ENCODE measurements at places on chromosomes 7 and 10.

- DNase-seq, result no peak
These were observed 44.3 kb upstream of the PPP1R17 start for GRCh38 chr7:31642681-31643115.

DNA sequence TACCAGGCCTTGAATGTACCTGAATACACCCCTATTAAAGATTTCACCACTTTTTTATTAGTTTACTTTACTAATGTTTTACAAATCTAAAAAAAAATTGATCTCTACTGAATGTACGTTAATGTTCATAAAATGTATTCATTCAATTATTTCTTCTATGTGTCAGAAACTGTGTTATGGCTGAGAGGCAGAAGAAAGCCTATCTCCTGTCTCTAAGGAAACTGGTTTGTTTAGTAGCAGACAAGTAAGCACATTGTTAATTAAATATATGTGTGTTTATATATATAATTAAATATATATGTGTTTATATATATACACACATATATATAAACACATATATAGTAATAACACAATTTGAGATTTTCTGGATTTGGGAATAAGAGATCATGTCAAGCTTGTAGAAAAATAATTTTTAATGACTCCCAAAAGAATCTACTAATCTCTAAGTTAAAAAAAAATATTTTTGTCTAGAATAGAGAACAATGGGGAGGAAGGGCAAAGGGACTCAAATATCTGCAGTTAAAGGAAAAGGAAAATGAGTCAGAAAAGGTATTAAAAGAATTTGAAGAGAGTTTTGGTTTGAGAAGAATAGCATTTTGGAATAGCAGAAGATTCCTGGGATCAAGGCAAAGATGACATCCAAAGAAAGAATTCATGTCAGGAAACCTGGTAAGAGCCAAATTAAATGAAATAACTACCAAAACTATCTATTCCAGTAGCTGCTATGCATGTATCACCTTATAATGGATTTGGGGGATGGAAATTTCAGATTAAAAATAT, 92.1 kb downstream of the CH25H start:
- no peak for DNase-seq

DNA sequence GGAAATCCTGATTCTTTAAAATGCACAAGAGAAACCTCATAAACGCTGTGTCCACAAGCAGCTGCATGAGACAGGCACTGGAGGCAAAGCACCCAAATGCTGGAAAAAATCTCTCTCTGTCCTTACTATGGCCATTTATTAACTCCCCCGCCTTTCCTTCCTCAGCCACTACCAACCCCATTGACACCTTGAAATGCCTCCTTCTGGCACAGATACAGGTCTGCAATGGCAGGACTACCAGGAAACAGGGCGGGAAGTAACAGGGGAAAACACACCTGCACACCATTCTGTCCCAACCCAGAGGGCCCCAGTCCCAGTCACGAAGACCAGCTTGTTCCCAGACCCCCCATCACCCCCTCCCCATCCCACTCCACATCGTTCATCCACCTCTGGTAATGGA, 224.3 kb downstream of the PARD3 start:
- DNase-seq, result no peak

DNA sequence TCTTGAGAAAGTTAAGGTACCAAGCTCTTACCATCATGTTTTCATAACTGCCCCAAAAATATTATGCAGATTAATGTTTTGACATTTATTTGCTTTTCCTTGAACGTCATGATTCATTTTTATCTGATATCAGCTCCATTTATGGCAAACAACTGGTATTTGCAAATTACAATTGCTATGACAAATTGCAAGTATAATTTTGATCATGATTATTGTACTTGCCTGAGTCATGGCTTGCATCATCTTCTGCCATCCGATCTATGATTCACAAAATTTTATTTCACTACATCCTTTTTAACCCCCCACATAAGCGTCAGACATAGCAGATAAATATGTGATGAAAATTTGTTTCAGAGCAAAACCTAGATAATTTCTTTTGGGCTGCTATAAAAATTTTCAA, 155.0 kb downstream of the STK31 start:
- peak; percentile 41 for DNase-seq

GRCh38 chr7:45509222-45509621, 64.9 kb upstream of the ADCY1 start:
- no peak for DNase-seq

GRCh38 chr10:109327266-109327665, 596.0 kb downstream of the XPNPEP1 start:
- DNase-seq, result no peak

DNA sequence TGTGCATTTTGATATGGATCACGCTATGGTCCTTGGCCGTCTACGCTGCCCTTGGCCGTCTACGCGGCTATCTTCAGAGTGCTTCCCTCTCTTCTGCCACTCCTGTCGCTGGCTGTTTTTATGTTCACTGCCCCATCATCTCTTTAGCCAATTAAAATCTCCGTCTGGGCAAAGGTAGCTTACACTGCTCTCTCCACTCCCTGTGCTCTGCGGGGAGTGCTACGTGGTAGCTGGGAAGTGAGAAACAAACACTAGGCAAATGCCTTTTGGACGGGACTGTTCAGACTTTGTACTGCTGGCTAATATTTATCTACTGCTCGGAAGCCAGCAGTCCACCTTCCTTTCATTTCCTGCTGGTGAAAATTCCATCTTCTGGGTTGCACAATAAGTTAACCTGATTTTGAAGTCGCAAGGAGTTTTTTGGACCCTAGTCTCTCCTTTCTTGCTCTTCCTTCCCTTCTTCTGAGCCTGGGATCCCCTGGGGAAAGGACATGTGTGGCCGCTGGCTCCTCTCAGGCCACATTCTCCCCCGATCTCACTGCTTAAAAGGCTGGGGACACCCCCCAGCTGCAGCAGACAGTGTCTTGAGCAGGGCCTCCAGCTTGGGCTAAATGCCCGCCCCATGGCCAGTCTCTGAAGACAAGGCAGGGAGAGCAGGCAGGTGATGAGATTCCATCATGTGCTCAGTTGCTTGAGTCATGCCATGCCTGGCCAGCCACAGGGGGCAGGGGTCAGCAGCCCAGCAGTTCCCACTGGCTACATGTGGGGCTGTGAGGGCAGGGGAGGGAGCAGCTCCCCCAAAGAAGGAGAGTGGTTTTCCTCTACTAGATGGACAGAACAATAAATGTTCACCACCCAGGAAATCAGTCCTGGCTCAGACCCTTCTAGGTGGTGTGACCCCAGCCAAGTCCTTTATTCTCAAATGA, 25.5 kb upstream of the RBM33 start:
- peak; percentile 80 for DNase-seq

- DNase-seq, result no peak
These were observed 527.7 kb upstream of the POM121L12 start for GRCh38 chr7:52507546-52508255.

DNA sequence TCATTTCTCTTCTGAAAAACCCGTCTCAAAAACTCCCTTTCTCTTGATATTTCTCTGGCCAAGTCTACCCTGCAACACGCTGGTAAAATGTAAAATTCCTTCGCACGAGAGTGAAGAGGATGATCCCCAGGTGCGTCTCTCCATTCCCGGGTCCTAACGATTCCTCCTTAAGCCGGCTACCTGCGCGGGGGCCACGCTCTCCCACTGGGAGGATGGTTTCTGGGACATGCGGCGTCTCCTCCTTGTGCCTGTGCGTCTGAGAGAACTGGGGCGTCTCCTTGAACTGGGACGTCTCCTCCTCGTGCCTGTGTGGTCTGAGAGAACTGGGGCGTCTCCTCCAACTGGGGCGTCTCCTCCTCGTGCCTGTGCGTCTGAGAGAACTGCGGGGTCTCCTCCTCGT, 149.9 kb downstream of the WDR37 start:
- DNase-seq, result no peak

GRCh38 chr10:48548531-48549135, 56.2 kb downstream of the ARHGAP22 start:
- DNase-seq, result no peak

DNA sequence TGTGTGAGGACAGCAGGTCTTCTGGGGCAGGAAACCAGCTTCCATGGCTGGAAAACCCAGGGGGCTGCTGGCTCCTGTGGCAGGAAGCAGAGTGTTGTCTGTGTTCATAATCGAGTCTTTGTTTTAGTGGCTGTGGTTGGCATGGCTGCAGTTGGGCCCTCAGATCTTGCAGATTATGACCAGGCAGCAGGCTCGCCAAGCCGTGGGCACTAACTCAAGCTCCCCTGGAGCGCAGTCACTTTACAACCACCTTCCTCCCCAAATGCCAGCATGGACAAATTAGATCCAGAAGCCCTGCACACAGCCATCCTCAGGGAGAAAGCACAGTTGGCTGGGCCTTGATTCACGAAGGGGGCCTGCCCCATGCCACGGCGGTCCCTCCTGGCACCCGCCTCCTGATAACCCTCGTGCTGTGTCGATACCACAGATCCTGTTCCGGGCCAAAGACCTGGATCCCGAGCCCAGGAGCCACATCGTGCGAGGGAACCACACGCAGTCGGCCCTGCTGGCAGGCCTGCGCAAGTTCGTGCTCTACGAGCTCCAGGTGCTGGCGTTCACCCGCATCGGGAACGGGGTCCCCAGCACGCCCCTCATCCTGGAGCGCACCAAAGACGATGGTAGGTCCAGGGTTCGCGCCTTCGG, 552.5 kb upstream of the FOXK1 start:
- peak; percentile 36 for DNase-seq

- no peak for DNase-seq
These were observed 84.3 kb downstream of the CD36 start for GRCh38 chr7:80722616-80723195.

GRCh38 chr10:89921403-89921802, 220.0 kb downstream of the KIF20B start:
- DNase-seq, result peak; percentile 13

DNA sequence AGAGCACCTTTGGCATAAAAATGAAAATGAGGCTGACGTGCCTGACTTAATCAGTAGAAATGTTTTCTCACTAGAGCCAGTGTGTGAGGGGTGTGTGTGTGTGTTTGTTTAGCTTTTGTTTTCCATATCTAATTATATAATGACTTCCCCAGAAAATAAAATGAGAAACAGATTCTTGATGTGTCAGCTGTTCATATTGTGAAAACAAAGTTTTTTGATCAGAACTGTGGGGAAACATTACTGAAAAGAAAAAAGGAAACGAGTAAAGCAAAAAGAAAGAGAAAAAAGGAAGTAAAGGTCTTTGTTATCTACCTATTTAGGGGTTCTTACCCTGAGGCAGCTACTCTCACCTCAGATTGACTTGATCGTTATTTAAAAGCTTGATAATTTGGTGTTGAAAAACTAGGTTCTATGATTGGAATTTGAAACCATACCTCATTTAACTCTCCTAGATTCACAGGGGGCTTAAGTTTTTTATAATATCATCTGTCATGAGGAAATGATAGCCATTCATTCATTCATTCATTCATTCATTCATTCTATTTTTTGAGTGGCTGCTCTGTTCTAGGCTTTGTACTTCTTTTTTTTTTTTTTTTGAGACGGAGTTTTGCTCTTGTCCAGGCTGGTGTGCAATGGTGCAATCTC, 58.0 kb downstream of the CREM start:
- DNase-seq, result no peak

GRCh38 chr10:27614776-27615175, 110.7 kb downstream of the RAB18 start:
- no peak for DNase-seq

- DNase-seq, result no peak
These were observed 20.2 kb downstream of the KDM7A start for GRCh38 chr7:140156460-140157080.

DNA sequence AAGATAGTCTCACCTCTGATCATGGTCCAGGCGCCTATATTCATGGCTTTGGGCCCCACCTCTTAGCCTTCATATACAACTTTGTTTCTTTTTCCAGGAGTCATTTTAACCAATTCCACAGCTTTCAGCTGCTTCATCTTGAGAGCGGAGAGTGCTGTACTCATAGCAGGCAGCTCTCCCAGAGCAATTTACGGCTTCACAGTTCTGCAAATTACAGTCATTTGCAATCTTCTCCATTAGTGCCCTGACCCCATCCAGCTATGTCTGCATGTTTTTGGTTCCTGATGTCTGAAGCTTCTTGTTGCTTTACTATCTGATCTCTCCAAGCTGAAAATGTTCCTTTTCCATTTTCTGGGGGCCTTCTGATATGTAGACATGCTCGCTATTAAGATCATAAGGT, 18.0 kb upstream of the MEST start:
- DNase-seq, result no peak

GRCh38 chr7:34041707-34042106, 136.4 kb downstream of the BMPER start:
- DNase-seq, result no peak

- peak; percentile 18 for DNase-seq
These were observed 395.7 kb upstream of the FOXK1 start for GRCh38 chr7:4286351-4286750.

- DNase-seq, result no peak
These were observed 37.3 kb upstream of the TPST1 start for GRCh38 chr7:66167773-66168387.

DNA sequence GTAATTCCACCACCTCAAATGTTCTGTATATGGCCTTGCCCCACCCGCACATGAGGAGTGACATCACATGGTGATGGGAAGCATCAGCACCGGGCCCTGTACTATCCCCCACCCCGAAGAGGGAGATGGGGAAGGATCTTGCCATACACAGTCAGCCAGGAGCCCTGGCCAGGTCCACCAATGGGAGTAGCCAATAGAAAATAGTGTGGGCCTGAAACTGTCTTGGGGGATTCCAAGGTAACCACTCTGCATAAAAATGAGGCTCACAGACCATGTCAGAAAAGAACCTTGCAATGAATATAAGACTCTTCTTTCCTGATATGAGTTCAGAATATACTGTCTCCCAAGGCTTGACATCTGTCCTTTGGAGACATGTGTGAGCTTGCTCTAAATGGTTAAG, 51.1 kb downstream of the ADRB1 start:
- no peak for DNase-seq

DNA sequence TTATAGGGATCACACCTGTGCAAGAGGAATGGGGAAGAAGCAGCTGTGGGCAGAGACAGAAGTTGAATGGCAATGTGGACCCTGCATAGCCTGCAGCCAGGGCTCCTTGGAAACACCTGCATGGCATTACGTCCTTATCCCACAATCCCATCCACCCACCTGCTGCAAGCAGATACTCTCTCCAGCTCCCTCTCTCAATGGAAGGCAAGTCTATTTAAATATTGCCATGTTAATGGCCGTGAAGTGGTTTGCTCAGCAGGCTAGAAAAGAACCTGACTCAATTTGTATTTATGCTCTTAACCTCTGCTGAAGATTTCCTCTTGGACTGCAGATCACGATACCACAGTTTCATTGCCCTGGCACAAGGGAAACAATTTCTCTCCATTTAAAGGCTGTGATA, 417.0 kb downstream of the TYW1 start:
- DNase-seq, result no peak

- DNase-seq, result no peak
These were observed 114.0 kb downstream of the MLLT10 start for GRCh38 chr10:21648040-21648439.

Data from SW480 (cell line).